ENCODE measurements at places on chromosomes 7 and 10.

GRCh38 chr7:1042492-1042833 is 1.9 kb upstream of the GPR146 start:
- DNase-seq = no peak

DNA sequence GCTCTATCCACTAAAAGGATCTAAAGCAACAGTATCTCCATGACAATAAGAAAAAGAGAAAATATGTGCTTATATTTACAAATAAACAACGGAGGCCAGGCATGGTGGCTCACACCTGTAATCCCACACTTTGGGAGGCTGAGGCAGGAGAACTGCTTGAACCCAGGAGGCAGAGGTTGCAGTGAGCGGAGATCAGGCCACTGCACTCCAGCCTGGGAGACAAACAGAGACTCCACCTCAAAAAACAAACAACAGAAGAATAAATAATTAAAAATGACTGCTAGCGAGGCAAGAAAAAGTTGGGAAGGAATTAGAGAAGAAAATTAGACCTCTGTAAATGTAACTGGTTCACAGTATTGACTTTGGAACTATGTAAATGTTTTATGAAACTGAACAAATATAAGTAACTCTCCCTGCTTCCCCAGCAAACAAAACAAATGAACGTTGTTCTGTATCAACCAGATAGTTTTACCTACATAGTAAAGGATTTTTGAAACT is 17.1 kb downstream of the TRIM24 start:
- no peak for DNase-seq

DNA sequence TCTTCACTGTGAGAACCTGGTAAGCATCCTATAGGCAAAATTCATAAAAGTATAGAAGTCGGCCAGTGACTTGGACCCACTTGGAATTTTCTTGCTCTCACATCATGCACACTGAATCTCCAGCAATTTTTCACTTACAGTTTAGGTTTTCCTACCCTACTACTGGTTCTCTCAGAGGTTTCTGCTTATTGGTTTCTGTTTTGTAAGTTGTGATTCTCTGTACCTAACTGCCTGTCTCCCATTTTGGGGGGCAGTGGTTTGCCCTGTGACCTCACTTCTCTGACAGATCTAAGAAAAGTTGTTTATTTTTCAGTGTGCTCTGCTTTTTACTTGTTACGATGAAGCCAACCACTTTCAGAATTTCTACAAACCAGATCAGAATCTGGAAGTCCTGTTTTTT is 158.1 kb downstream of the CFTR start:
- DNase-seq = no peak

DNA sequence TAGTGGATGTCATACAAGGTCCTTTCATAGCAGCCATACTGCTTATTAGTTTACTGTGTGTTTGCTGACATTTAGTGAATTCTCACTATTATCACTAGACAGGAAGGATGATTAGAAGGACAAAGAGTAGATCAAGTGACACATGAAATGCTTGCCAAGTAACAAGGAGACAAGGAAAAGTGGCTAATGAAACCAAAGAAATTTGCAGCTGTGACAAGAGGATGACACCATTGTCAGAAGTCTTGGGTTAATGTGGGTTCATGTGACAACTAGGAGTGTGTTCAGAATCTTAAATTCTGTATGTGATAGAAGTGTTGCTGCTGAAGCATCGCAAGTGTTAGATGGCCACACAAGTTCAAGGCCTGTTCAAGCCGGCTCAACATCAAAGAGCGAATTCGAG is 40.8 kb upstream of the FAM180A start:
- no peak for DNase-seq

Data from stimulated activated CD4-positive, alpha-beta T cell treated with anti-CD3 and anti-CD28 coated beads, TNF-alpha, amount 100 ng/mL, for 24 hours (primary cell).